ENCODE measurements at places on chromosomes 16 and 17.

GRCh38 chr17:73628642-73629552, 15.3 kb downstream of the SDK2 start:
- no peak for DNase-seq

DNA sequence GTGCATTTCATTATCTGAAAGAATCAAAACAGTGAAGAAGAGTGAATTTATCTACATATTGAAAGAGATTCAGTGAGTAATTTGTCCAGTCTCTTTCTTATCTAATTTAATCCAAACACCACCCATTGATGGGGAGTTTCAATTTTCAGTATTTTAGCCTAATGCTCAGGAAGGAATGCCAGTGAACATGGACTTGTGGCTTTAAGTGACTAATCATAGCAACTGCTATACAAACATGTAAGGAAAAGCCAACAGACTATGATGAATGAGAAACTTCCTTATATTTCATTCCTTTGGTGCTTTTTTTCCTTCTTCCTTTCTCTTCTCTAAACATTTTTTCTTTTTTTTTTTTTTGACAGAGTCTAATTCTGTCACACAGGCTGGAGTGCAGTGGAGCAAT, 885.8 kb downstream of the KCNJ2 start:
- DNase-seq = no peak

- DNase-seq = no peak
Measured at GRCh38 chr17:37162800-37163199, 213.0 kb upstream of the C17orf78 start.

GRCh38 chr17:57528058-57528451, 217.0 kb downstream of the CCDC182 start:
- no peak for DNase-seq

GRCh38 chr17:31740611-31741082, 118.4 kb downstream of the COPRS start:
- DNase-seq = no peak

GRCh38 chr16:58384437-58385055, 7.7 kb upstream of the GINS3 start:
- no peak for DNase-seq

DNA sequence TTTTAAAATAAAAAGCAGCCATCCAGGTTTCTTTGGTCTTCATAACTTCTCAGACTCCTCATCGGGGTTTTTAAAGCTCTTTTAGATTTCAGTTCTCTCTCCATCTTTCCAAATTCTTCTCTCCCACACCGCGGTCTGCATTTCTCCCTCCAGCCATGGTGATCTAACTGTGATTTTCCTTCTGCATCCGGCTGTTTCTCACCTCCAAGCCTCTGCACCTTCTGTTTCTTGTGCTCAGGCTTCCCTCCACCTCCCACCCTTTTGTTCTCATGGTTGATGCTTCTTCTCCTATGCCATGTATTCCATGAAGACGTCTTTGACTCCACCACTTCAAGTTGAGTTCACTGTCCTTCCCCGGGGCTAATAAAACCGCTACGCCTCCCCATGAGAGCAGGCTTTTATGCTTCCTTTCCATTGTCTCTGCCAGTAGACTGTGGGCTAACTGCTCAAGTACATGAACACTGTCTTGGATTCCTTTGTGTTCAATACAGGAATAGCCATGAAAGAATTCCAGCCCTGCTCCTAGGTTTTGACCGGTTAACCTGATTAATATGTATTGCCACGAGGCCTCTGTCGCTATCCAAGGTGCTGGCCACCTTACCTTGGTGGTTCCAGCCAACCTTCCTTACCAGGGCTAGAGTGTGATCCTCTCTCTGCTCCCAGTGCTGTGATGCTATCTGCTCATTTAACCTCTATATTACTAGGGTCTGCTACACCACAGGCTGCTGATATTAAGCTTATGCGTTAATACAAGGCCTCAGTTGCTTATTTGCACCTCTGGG, 625.1 kb downstream of the HS3ST4 start:
- no peak for DNase-seq

DNA sequence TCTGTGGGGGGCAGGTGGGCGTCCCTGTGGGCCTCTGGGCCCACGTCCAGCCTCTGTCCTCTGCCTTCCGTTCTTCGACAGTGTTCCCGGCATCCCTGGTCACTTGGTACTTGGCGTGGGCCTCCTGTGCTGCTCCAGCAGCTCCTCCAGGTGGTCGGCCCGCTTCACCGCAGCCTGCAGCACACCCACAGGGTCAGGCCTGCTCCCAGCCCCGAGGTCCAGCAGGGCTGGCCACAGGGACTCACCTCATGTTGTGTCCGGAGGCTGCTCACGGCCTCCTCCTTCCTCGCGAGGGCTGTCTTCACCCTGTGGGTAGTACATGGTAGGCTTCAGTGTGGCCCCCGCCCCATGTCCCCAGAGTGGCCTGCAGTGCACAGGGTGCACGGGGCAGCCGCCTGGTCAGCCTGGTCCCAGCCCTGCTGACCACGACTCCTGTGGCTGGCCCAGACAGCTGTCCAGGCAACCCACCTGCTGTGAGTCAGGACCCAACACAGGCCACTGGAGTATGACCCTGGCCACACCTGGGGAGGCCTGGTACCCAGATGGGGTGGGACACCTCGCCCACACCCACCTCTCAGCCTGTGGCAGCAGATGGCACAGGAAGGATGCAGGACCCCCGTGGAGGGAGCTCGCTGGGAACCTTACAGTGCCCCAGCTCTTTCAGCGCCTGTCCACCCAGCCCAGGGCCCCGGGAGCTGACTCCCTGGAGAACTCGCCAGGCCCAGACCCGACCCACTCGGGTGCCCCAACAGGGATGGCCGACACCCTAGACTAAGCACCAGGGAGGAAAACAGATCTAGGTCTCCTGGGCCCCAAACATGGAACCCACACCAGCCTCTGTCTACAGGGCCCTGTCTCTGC, 23.9 kb upstream of the AATK start:
- DNase-seq = no peak

GRCh38 chr17:82892899-82893565, 53.2 kb upstream of the ZNF750 start:
- DNase-seq = peak; percentile 77

GRCh38 chr16:84617041-84617790, 662 bp downstream of the COTL1 start:
- DNase-seq = no peak

Measured in CD4-positive, alpha-beta T cell treated with Interleukin-2 at 100 ng/mL for 4 hours (primary cell).